ENCODE measurements at places on chromosomes 7 and 10.

GRCh38 chr10:84407388-84408049 is 79.1 kb downstream of the CCSER2 start:
- DNase-seq, result no peak

GRCh38 chr7:51123322-51124019 is 193.1 kb downstream of the COBL start:
- peak; percentile 41 for DNase-seq

DNA sequence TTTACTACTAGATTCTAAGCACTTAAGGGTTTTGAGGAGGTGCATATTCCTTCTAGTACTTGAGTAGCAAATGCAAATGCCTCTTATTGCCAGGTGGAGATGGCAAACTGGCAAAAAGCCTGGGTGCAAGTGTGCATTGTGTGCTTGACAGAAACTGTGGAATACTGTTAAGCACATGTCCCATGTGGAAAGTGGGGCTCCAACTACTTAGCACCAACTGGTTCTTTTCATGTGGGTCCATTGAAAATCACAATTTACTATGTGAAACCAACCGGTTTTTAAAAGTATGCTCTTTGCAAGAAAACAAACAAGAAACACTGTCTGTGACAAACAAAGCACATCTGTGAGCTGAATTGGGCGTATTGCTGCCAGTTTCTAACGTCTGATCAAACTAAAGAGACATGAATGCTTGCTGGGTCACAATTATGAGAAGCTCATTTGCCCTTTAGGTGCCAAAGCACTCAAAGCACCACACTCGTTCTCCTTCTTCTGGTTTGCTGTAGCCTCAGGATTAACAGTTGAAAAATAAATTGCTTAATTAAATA is 197.4 kb downstream of the SEMA3E start:
- no peak for DNase-seq

- peak; percentile 75 for DNase-seq
Measured at GRCh38 chr7:23471106-23471859, 992 bp upstream of the IGF2BP3 start.

- DNase-seq, result no peak
Measured at GRCh38 chr10:34711500-34711899, 103.6 kb downstream of the PARD3 start.

- DNase-seq, result no peak
Measured at GRCh38 chr7:68152205-68152604, 1155.6 kb downstream of the TYW1 start.

GRCh38 chr10:11223507-11224140 is 206.0 kb downstream of the CELF2 start:
- no peak for DNase-seq

DNA sequence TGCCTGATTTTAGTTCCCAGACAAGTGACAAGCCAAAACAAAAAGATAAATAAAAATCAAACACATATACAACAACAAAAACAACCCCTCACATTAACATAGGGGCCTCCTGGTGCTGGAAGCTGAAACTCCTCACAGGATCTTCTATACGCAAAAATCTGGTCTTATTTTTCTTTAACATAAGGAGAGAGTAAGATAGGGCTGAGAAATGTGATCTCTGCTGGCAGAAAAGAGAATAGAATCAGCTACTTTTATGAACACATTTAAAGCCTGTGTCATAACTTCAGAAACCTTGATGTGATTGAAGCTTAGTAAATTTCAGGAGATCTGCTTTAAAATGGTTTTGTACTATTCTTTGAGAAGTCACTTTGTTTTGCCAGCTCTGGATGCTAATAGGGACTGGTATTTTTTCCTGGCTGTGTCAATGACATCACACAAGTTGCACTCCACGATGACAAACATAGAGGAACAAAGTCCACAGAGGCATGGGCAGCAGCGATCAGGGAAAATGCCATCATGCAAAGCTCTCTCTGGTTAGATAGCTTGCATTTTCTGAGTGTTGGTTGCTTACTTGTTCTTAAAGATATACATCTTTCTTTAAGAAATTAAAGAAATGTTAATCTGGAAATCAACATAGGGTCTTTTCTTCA is 176.6 kb upstream of the SP4 start:
- DNase-seq, result no peak

DNA sequence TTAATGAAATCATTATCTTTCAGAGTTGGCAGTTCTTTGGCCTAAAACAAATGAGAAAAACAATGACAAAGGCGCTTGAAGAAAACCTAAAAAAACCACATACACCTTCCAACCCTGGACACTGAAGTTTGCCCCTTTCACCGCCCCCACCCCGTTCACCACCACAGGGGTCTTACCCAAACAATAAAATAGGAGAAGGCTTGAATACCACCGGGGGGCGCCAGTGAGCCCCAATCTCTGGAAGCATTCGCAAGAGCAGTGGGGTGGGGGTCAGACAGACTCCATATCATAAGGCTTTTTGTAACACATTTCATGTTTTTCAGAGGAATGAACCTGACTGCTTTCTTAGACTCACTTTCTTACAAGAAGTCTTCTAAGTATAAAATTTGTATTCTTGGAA is 163.6 kb downstream of the PIP4K2A start:
- peak; percentile 15 for DNase-seq

DNA sequence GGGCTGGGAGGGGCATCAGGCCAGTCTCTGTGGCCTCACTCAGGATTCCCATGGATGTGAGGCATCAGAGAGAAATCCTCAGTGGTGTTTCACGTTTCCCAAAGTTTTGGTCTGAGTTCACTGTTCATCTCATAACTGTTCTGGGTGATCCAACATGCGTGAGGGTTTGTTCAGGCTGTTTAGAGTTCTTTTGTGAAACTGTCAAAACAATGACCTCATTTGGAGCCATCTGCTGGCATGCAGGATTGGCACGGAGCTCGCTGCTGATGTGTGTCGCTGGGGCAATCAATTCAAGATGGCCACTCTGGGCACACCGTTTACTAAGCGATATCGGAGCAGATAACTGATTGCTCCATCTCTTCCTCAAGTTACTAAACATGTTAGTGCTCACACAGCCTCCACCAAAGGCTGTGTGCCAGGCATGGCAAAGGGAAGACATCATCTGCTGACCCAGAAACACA is 365.6 kb downstream of the WDR11 start:
- no peak for DNase-seq

DNA sequence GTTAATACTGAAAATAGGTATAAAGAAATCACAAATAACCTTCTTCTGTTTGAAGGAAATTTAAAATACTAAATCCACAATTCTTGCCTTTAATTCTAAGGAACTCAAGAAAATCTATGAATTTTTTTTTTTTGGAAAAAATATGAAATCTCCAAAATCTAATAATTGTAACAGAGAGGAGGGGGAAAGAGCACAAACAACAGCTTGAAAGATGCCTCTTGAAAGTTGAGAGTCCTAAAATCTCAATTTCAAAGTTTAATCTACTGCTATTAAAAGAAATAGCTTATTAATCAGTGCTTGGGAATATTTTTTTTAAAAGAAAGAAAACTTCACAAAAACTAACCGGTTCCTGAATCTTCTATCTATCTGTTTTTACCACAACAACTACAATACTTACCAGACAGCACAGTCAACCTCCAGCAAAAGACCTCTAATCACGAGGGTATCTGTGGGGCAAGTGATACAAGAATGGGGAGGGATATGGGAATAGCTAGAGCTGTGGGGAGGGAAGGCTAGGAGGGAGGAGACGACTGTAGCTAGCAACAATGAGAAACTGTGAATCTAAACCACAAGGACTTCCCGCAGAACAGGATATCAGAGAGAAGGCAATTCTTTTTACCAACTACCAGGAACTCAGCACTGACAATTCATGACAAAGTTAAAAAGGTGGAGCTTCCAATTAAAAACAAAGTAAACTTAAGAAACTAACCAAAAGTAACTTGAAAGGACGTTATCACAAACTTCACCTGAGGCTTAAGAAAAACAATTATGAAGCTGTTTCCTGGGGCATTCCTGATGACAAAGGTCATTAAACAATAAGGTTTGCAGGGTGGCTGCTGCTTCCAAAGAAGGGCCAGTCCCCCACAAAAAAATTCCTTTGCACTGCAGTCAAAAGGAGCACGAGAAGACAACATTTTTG is at the start of gene USP54:
USP54 (minus strand) TSS at position 462 of the 919 bp plus-strand sequence. CDS start 15,684 bp downstream, outside the sequence.
- no peak for DNase-seq

GRCh38 chr7:95723583-95724180 is 48.7 kb upstream of the DYNC1I1 start:
- DNase-seq, result peak; percentile 10

DNA sequence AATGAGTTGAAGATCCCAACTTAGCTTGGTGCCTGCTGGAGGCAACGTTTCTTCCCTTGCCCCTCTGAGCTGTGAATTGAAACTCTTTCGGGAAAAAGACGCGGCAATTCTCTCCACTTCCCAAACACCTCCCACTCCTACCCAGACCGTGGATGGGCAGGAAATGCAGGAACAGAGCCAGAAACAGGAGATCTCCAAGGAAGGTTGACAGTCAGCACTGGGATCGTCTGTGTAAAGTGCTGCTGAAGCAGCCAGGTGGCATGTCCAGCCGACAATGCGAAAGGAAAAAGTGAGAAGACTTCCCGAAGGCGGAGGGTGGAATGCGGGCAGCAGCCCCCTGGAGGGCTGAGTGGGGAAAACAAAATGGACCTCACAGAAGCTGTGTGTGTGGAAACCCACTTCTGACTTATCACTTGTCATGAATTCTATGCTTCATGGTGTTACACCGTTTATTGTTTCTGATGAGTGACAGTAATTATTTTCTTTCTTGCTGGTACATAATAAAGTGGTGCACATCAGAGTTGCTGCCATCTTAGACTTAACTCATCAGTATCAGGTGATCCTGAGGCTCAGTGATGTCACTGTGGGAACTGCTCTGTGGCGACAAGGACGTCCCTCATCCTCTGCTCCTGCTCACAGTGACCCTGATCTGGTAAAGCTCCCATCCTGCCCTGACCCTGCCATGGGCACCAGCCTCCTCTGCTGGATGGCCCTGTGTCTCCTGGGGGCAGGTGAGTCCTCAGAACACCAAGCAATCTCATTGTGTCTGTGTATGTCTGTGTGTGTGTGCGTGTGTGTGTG is 220.5 kb upstream of the PRSS1 start:
- no peak for DNase-seq

DNA sequence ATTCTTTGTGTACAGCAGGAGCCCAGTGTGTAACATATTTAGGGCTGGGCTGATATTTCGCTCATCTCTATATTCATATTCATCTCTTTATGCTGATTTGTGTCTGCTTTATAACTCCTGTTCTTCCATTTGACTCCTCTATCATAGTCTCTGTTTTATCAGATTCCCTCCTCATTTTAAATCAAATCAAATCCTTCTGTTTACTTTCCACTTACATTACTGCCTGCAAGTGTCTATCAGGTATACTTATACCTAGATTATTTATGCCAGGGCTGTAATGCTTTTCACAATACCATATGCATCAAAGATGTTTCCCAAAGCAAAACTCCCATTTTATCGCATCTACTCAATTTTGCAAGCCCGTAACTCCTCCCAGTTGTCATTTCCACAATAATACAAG is 990.7 kb downstream of the SORCS1 start:
- no peak for DNase-seq

- no peak for DNase-seq
Measured at GRCh38 chr7:80771523-80771922, 133.1 kb downstream of the CD36 start.

DNA sequence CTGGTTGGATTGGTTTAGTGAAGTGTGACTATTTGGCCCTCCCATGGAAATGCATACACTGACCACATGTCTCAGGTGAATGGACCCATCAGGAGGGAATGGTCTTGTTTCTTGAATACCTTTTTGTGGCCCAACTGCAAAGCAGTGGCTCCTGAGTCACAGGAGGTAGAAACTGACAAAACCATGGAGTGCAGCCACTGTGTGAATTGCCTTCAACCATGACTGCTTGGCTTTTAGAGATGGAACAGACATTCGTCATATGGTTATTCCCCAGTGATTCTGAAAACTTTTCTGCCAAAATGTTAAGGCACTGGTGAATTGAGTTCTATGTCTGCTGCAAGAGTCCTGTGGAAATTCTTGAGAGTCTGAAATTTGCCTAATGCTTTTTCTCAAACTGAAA is 64.7 kb downstream of the CDK14 start:
- DNase-seq, result no peak

DNA sequence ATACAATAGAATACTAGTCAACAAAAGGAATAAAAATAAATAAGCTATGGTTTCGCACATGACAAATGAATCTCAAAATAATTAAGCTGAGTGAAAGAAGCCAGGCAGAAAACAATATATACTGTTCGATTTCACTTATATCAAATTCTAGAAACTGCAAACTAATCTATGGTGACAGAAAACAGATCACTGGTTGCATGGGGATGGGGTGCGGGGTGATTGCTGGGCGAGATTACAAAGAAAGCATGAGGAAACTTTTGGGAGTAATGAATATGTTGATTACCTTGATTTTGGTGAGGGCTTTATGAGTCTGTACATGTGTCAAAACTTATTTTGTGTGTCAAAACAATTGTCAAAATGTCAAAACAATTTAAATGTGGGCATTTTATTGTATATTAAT is 135.6 kb downstream of the GPR85 start:
- DNase-seq, result no peak

DNA sequence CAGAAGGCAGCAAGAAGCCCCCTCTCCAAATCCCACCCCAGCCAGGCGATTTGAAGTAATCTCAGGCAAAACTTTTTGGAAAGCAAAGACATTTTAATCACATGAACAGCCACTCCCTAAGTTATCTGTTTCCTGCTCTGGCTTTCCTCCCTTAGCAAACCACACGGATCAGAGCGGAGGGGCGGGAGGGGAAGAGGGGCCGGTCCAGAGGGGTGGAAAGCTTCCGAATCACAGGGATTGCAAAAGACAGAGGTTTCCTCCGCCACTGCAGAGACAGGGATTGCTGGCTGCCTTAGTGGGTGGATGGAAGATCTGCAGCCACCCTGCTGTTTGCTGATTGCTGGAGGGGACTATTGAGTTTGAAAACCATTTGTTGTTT is 41.2 kb downstream of the ZCCHC24 start:
- no peak for DNase-seq

- DNase-seq, result no peak
Measured at GRCh38 chr10:104349623-104350126, 4.0 kb upstream of the CFAP58 start.

DNA sequence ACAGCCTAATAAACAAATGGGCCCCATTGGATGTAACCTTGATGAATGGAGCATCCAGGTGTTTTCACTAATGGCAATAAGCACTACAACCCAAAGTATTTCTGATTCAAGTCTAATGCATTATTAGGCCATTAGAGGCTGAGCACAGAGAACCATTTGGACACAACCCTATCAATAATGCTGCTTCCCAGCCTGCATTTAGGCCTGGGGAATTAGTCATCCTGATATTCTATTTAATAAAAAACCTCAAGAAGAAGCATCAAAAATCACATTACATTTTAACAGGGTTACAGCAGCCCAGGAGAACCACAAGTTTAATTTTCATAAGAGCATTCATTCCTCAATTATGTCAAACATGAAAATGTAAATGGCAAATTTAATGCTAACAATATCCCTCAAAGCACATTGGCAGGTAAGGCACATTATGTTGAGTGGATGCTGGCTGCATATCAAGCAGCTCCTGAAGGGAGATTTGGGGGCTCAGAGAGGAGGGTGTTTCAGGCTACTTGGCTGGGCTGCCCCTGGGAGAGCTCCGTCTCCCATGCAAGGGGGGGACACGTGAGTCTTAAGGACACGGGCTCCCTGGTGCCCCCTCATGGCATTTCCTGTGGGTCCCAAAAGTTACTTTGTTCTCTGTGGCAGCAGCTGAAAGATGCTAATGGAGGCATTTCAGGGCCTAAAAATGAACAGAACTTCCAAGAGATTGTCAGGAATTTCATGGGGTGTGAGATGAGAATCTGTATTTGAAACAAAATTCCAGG is 143.4 kb downstream of the HERPUD2 start:
- no peak for DNase-seq
